ENCODE measurements at places on chromosomes 1 and 21.

DNA sequence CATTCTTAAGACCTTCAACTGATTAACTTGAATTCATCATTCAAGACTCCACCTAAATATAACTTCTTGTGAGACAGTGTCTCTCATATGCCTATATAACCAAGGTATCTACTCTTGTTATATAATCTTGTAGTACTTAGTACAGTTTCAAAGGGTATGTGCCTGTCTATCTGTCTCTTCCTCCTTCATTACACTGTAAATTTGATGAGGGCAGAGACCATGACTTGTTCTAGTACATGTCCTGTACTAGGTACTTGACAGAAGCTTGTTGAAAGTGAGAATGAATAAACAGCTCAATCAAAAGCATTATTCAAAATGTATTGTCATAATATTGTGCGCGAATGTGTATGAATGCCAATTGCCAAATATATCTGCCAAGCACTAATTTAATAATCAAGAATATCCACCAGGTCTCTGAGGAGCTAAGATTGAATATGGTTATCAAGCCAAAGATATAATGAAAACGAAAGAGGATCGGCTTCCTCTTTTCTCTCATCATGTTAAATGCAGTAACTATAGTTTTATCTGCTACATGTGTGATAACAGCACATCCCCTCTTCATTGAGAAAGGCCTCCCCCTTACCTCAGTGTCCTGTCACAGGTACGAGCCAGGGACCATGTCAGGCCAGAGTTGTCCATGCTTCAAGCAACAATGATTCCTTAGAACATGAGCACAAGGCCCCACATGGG lies 117.3 kb downstream of the UCHL5 start:
- no peak for DNase-seq

DNA sequence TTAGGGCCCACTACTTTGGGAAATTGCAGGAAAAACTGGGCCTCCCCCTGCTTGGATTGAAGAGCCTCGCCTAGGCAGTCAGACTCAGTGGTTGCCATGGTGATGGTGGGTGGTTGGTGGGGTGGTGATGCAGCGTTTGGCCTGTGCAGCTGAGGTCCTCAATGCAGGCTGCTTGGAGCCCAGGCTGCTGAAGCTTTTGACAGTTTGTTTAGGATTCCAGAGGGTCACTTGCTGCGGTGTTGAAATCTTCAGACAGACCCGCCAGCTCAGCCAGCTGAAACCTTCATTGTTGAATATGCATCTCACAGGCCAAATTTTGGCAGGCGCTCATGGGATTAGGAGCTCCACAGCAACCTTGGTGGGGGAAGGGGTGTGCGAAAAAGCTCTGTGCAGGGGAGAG lies 67.9 kb downstream of the CACNA1E start:
- DNase-seq: no peak

- no peak for DNase-seq
Measured at GRCh38 chr1:234918181-234918841, 210.3 kb downstream of the TOMM20 start.

DNA sequence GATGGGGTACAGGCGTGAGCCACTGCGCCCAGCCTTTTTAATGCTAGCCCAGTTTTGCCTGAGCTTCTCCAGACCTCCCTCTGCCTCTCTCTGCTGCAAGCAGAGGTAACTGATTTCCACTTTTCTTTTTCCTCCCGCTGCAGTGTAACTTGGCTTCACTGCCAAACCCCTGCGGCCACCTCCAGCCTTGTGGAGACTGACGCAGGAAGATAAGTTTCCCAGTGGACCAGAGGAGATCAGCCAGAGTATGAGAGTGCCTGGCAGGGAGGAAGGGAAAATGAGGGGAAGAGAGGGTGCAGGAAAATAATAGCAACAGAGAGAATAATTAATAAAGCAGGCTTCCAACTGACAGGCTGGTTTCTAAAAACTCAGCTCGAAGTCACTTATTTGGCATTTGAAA lies 143.7 kb downstream of the PCNX2 start:
- DNase-seq: no peak

DNA sequence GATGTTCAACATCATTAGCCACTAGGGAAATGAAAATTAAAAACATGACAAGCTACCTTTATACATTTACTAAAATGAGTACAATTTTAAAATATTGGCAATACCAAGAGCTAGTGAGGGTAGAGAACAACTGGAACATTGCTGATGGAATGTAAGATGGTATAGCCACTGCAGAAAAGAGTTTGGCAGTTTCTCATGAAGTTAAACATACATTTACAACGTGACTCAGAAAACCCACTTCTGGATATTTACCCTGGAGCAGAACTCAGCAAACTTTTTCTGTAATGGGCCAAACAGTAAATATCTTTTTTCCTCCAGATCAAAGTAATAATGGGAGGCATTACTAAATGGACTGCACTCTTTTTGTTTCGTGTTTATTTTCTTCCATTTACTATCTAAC lies 22.1 kb downstream of the LPGAT1 start:
- DNase-seq: no peak

- no peak for DNase-seq
Measured at GRCh38 chr1:30696831-30697230, 26.6 kb downstream of the MATN1 start.

DNA sequence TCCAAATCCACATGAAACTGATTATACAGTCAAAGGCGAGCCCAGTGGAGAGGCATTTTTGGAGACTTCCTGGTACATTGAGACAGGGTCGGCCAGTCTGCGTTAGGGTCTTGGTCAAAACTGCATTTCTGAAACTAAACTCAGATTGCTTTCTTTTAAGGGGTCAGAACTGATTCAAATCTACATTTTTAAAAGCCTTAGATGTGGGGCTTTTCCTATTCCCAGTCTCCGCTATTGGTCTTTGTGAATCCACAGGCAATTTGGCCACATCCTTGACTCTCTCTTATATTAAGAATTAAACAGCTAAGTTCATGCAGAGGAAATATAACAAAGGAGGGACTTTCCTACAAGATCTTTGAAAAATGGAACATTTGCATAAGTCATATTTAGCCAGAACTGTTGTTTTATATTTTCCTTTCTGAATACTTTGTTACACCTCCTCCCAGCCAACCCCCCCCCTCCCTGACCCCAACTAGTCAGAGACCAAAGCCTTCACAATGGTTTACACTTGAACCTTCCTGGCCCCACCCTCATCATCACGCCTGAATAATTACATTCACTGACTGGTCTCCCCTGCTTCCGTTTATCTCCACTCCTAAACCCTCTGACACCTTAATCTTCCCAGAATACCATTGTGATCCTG lies 30.9 kb downstream of the SELL start:
- DNase-seq: no peak

DNA sequence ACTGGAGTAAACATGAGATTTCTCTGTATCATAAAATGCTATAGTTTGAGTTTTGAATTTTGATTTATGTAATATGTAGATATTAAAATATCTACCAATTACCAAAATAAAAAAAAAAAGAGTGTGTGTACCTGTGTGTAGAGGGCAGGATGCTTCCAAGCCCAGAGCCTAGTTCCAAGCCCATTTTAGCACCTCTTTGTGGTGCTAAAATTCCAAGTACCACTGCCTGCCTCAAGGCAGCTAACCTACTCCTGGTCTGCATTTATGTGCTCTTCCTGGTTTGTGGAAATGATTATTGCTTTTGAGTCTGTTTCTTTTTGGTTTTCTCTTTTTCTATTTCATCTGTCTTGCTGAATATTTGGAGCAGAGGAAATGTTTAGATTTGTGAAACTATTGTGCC lies 8.7 kb upstream of the POU2F1 start:
- no peak for DNase-seq
